ENCODE measurements at places on chromosomes 3 and 15.

DNA sequence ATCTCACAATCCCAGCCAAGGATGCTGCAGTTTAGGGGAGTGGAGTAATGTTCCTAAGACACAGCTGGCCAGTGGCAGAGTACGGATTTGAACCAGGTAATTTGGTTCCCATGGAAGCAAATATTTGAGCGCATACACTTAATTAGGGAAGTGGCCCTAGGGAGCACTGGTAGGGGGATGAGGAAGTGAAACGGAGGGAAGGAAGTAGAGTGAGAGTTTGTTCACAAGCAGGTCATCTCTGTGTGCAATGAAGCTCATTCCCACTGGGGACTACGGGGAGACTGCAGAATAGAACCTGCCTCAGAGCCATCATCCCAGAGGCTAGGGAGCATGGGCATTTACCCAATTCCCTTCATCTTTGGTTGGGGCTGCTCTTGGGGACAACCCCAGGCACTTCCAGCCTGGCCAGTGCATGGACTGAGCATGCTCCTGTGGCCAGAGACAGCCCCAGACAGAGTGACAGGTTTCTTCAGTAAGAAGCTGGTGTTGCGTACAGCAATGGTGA is 317.2 kb upstream of the PROK2 start:
- no peak for DNase-seq

- no peak for DNase-seq
Measured at GRCh38 chr3:12430086-12430485, 54.2 kb upstream of the TSEN2 start.

GRCh38 chr15:76994971-76995945 is at the start of gene PSTPIP1:
TSS of gene PSTPIP1 (plus strand) at chr15:76995126. CDS start at chr15:76995574, 448 bp downstream.
- no peak for DNase-seq

GRCh38 chr3:122589297-122589696 is 11.8 kb downstream of the PARP15 start:
- no peak for DNase-seq

DNA sequence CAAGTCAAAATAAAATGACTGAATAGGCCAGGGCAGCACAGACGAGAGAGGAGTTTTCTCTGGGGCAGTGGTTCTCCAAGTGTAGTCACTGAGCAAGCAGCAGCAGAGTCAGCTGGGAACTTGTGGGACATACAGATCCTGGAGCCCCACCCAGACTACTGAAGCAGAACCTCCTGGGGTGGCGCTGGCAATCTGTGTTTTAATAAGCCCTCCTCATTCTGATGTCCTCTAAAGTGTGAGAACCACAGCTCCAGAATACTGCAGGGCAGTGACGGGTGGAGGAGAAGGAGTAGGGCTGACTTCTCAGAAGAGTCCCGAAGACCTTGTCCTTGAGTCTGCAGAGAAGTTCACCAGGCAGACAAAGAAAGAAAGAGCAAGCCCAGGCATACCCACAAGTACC is 251.3 kb upstream of the HES1 start:
- no peak for DNase-seq

DNA sequence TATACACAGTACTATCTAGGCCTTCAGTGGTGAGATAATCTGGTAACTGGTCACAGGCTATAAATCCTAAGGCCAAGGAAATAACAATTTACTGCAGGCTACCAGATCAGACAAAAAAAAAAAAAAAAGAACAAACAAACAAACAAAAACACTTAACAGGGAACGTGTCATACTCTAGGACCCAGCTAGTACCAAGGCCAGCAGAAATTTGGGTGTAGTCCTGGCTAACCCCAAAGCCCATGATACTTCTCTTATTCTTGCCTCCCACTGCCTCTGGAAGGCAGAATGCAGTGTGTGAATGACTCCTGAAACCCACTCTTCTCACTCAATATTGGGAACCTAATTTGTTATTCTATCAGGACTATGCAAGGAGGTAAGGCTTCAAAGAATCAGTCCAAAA is 53.7 kb upstream of the ST3GAL6 start:
- DNase-seq: no peak

DNA sequence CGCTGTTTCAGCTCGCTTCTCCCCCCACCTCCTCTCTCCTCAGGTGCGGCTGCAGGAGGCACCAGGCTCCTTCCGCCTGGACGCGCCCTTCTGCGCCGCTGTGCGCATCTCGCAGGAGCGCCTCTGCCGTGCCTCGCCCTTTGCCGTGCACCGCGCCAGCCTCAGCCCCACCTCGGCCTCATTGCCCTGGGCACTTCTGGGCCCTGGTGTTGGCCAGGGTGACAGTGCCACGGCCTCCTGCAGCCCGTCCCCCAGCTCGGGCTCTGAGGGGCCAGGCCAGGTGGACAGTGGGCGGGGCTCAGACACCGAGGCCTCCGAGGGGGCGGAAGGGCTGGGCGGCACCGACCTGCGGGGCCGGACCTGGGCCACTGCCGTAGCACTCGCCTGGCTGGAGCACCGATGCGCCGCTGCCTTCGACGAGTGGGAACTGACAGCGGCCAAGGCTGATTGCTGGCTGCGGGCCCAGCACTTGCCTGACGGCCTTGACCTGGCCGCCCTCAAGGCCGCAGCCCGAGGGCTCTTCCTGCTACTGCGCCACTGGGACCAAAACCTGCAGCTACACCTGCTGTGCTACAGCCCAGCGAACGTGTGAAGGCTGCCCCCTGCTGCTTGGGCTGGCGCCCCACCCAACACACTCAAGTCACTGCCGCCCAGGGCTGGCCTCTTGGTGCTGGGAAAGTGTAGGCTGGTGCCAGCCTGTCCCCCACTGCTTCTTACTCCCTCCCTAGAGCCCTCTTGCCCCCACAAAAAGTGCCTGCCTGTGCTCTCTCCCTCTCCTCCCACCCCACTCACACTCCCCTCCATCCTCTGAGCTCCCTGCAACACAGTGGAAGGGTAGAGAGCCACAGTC is 7.1 kb downstream of the ALG3 start:
- DNase-seq: no peak

GRCh38 chr3:20646425-20646824 is 460.4 kb upstream of the SGO1 start:
- DNase-seq: no peak

DNA sequence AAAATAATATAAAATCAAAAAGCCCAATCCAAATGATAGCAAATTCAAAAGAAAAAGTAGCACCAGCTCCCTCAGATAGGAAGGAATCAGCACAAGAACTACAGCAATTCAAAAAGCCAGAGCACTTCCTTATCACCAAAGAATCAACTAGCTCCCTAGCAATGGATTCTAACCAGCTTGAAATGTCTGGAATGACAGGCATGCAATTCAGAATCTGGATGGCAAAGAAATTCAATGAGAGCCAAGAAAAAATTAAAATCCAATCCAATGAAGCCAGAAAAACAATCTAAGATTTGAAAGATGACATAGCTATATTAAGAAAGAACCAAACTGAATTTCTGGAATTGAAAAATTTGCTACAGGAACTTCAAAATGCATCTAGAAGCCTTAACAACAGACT is 1334.4 kb upstream of the ALCAM start:
- peak; percentile 67 for DNase-seq

DNA sequence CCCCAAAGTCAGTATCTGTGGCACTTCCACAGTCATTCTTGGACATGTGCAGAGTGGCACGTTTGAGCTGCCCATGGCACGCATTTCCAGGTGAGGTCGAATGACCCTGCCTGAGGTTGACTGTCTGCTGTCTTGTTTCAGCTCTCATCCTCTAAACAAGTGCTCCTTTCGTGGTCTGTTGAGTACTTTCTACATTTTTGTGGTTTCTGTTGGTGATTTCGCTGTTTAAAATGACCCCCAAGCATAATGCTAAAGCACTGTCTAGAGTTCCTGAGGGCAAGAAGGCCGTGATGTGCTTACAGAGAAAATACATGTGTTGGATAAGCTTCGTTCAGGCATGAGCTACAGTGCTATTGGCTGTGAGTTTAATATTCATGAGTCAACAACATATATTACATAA is 40.0 kb upstream of the SAMMSON start:
- no peak for DNase-seq

- DNase-seq: no peak
Measured at GRCh38 chr3:176992565-176992964, 204.7 kb downstream of the TBL1XR1 start.
